Stimulated activated CD8-positive, alpha-beta memory T cell treated with anti-CD3 and anti-CD28 coated beads, Interleukin-7, amount 100 ng/mL, for 1 hour (primary cell): ENCODE measurements at places on chromosomes 4 and X.

GRCh38 chr4:139337612-139338011, 35.3 kb upstream of the NDUFC1 start:
- no peak for DNase-seq

DNA sequence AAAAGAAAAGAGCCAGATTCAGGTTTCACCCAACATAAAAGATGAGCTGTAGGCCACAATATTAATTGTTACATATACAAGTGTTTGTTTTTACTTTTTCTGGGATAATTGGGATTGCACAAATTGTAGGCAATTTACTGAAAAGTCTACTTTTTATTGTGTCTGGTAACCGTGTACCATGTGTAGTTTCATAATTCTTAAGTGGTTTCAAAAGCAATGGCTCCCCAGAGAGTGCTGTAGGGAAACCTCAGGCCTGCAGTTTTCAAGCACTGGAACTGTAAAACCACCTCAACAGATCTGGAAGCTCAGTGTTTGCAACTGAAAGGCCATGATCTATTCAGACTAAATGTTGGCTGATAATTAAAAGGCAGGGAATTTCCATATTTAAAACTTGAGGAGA, 53.9 kb upstream of the MMAA start:
- no peak for DNase-seq

DNA sequence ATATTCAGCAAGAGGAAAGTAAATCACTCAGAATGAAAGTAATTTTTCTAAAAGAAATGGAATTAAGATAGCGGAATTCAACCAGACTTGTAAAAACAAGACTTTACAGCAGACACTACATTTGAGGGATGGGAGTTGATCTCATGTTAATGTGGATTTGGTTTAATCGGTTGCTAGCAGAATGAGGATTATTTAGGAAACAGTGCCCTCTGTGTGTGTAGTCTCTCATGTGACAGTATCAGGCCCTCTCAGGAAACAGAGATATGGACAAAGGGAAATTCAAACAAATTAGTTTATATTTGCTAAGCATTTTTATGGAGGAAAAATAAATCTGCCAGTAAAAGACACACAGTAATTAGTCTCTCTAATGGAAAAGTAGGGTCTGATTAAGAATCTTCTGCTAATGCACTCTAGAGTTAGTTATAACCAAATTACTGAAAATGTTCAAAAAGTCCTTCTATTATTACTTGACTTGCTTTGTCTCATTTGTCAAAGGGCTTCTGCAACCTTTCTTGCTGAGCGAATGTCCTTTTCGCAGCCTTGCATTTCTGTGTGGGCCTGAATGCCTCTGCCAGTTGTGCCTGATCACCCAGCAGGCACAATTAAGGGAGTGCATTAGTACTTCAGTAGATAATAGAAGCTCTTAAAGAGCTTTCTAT, 1282.3 kb upstream of the TENM3 start:
- no peak for DNase-seq

DNA sequence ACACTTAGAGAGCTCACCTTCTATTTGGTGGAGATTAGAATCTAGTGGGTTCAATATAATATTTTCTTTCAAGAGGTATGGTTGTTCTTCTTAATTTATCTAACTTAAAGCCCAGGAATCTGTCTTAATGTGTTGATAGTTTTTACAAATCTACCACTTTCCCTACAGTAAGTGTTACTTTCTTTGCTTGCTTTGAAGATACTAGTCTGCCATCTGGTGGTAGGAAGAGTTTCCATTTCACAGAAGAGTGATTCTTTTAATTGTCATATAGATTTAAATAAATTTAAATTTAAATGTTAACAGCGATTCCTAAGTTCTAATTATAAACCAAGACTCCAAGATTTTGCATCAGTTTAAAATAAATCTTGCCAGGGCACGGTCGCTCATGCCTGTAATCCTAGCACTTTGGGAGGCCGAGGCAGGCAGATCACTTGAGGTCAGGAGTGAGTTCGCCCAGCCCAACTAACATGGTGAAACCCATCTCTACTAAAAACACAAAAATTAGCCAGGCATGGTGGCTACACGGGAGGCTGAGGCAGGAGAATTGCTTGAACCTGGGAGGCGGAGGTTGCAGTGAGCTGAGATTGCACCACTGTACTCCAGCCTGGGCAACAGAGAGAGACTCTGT, 43.5 kb downstream of the NUDT9 start:
- no peak for DNase-seq

GRCh38 chr4:132866616-132867015, 282.5 kb upstream of the PCDH10 start:
- no peak for DNase-seq

- DNase-seq = no peak
Measured at GRCh38 chr4:122826553-122827257, at the start of gene FGF2. Gene FGF2, plus strand, starts transcription at chr4:122826831. Its CDS starts 344 bp downstream, at chr4:122827175.

DNA sequence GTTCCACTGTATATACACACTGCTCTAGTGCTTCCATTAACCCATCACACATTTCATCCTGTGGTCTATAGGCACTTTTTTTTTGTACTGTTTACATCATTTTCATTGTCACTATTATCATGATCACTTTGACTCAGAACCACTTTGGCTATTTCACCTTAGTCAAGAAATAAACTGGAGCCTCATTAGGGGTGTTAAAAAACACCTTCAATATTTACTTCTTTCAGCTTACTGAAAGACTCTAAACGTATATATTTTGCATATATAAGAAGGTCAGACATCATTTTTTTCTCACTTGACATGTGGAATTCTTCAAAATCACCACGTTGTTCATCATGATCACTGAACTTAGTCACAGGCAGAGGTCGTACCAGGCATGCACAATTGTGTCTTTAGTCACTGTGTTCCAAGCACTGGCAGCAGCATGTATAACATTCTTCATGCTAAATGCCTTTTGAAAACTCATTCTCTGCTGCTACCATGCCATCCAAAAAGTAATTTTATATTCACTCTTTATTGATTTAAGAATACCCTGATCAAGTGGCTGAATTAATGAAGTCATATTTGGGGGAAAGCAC, 229.2 kb upstream of the ARSJ start:
- no peak for DNase-seq

GRCh38 chr4:137029026-137029425, 503.3 kb downstream of the PCDH18 start:
- DNase-seq = no peak

- DNase-seq = no peak
Measured at GRCh38 chr4:117796677-117797076, 237.6 kb upstream of the NDST3 start.

DNA sequence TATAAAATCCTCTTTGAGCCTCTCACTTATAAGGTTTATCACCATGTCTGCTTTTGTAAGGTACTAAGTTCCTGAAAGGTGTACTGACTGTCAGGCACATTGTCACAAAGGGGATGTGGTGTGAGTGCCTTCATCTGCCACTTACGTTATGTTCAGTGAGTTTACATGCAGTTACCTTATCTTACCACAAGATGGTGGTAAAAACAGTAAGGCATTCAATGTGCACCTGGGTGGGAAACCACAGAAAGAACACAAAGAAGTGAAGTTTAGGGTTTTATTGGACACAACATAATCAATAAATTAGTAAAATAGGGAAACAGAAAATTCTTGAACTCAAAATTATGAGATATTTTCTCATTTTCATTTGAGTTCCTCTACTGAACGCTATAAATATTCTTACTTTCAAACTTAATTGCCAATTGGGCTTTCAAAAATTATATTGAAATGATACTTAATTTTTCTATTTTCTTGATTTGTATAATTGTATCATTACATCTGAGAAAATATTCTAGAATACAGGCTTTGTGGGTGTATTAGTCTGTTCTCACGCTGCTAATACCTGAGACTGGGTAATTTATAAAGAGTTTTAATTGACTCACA, 650.8 kb downstream of the PCDH7 start:
- no peak for DNase-seq

DNA sequence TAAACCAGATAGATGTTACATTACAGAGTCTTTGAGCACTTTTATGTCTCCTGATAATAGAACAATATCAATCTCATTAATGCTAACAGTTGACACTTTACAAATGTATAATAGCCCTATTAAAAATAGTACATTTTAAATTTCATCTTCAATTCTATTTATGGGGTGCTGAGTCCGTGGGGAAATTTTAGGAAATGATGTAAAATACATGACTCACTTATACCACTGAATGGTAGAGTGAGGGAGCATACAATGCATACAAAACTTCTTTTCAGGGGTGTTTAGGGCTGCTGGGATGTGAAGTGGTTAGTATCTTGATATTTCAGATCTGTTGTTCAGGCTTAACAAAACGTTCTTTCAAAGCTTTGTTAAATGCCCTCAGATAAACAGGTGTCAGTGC, 696.2 kb downstream of the TRAM1L1 start:
- DNase-seq = no peak

DNA sequence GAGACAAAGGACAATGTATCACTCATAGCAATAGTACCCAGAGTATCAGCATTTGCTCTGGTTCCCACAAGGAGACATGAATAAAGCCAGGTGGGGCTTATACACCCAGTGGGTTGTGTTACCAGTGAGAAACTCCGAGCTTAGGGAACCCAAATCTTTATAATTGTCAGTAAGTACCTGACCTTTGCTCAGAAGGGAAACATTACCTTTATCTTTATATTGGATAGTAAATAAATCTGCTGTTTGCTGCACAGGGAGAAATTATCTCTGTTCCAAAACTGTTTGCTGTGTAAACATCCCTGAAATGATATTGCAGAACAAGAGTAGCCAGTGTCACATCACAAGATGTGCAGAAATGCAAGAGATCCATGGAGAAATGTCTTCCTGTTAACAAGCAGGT, 12.1 kb upstream of the SLAIN2 start:
- DNase-seq = no peak

- no peak for DNase-seq
Measured at GRCh38 chr4:168853770-168854169, 156.3 kb downstream of the CBR4 start.

GRCh38 chrX:10549280-10549679, 71.1 kb downstream of the MID1 start:
- no peak for DNase-seq

- no peak for DNase-seq
Measured at GRCh38 chr4:179415847-179416223, 1973.6 kb upstream of the AGA start.

DNA sequence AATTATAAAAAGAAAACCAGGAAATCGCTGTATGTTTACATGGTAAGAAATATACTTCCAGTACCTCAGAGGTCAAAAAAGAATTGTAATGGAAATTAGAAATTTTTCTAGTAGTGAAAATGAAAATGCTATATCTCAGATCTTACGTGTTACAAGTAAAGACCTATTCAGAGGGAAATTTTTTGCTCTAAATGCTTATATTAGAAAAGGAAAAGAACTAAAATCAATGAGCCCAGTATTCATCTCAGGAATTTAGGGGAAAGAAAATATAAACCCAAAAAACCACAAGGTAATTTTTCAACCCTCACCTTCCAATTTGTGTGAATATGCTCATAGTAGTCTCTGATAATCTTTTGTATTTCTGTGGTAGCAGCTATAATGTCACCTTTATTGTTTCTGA, 145.6 kb downstream of the RAP1GDS1 start:
- no peak for DNase-seq

DNA sequence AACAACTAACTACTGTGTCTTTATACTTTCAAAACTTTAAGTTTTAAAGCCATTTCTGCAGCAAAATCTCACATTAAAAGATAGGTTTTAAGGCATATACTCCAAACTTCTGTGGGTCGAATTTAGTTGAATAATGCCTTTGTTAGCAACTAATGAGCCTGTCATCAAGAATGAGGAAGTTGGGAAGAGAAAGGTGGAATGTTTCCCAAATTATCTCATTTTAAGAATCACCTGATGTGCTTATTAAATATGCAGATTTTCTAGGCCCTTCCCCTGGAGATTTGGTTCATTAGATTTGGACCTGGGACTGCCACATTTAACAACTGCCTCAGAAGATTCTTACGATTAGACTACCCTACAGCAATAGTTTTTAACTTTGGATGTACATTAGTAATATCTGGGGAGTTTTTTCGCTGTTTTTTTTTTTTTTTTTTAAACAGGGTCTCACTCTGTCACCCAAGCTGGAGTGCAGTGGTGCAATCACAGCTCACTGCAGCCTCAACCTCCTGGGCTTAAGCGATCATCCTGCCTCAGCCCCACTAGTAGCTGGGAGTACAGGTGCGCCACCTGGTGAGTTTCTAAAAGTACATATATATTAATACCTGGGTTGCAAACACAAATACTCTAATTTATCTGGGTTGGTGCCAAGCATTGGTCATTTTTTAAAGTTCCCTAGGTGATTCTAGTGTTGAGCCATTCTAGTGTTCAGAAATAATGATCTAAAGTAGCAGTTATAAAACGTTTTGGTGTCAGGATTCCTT, 16.1 kb upstream of the TASL start:
- DNase-seq = no peak

DNA sequence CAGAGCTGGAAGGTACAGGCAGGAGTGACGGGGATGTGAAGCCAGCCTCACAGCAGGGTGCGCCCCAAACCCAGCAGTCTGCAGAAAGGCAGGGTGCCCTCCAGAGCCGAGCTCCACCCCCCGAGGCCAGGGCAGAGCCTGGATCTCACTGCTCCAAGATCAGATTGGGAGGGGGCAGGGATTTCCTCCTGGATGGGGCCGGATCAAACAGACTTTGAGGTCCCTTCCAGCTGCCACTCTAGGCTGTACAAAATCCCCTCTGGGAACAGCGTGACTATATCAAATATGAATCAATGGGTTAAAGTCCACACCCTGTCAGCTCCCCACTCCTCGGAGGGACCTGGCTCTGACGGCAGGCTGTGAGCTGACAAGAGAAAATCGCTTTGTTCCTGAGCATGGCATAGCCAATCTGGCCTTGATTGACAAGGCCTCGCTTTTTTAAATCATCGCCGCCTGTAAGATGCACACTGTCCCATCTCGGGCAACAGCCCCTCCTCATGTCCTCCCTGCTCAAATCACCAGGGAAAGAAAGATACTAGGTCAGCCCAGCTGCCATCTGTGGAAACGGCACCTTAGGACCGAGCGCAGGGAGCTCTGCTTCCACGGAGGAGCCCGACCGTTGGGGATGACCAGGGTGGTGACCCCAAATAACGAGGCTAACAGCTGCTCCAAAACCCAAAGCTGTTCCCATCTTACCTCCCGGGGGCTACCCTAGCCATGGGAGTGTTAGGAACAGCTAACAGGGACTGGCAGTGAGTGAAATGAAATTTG, 39.9 kb downstream of the PSAPL1 start:
- DNase-seq = no peak

DNA sequence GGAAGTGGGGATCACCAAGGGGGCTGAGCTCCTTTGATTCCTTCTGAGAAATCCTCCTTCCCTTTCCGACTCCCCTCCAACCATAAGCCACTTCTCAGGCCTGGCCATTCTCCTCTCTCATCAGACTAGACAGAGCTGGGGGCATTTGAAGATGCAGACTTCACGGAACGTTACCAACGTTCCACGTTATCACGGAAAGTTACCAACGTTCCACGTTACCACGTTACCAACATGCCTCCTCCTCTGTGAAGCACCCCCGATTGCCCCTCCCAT, 85.4 kb upstream of the WWC2 start:
- no peak for DNase-seq
